ENCODE measurements at places on chromosomes 6 and 20.

GRCh38 chr6:170480050-170480692 lies 72.9 kb downstream of the PSMB1 start:
- DNase-seq, result no peak

DNA sequence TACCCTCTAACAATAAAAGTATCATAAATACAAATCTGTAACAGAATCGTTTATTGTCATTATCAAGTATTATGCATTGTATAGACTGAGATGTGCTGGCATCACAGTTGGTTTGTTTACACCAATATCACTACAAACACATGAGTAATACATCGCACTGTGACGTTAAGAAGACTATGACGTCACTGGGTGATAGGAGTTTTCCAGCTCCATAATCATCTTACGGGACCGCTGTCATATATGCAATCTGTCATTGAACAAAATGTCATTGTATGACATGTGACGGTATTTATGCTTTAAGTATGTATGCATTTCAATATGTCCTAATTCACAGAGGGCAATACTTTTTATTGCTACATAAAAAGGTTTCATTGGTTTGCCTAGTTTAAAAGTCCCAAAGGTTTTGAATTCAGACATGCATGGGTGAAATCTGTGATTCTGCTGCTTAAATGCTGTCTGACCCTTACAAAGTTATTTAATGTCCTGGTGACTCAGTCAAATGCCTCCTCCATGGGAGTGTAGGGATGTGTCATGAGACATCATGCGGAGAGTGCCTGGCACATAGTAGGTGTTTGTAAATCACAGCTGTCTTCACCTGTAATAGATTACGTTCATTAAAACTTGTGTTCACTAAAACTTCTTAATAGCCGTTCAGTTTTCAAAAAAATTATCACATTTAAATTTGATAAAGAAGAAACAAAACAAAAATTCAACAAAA lies 160.7 kb upstream of the PDE10A start:
- no peak for DNase-seq

- DNase-seq, result no peak
Observed at GRCh38 chr20:63439866-63440265, 32.6 kb downstream of the KCNQ2 start.

- DNase-seq, result no peak
Observed at GRCh38 chr6:170045981-170046667, 244.8 kb downstream of the DLL1 start.

GRCh38 chr20:46438156-46438750 lies 31.8 kb upstream of the ELMO2 start:
- no peak for DNase-seq

- peak; percentile 73 for DNase-seq
Observed at GRCh38 chr6:156427345-156427744, 349.8 kb upstream of the ARID1B start.

DNA sequence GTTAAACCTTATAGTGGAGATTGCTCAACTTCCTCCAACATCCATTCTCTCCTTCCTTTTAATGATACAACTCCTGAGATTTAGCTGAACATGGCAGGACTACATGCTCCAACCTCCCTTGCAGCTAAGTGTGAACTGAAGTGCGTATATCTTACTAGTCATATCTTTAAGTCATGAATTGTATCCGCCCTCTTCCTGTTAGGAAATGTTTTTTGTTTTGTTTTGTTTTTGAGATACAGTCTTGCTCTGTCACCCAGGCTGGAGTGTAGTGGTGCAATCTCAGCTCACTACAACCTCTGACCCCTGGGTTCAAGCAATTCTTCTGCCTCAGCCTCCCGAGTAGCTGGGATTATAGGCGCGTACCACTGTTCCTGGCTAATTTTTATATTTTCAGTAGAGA lies 8.8 kb upstream of the OSTM1 start:
- no peak for DNase-seq

DNA sequence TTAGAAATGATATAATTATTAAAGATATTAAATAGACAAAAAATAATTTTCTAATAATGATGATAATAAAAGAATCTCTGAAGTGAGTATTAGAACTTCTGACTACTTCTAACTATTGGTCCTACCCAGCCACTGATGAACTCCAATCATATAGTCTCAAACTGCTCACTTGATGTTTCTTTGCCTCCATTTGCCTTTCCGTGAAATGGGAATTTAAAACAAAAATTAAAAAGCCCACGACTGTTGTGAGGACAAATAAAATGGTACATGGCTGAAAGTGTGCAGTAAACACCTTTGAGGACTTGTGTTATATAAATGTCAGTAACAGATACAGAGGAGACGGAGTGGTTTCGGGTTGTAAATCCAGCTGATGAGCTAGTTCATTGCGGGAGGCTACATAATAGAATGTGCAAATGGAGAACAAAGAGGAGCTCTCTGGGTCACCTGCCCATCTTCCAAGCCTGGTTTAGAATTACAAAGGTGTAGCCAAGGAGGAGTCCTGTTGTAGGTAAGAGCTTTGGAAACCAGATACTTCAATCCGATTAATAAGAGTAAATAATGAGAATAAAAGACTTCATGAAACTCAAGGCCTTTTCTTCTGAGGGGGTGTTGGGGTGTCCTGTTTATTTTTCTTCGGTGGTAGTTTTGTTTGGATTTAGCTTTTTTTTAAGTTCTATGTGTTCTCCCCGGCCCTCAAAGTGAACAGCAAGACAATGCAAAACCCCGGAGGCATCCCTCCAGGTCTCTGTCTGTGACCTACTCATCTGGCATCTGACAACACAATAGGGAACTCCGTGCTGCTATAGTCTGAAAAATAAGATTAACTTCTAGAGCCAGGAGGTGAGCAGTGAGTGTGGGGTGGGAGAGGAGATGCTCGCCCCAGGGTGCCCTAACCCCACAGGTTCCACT lies 4.4 kb upstream of the PXDC1 start:
- DNase-seq, result no peak

GRCh38 chr20:4956200-4956810 lies 45.0 kb downstream of the SLC23A2 start:
- DNase-seq, result no peak
